ENCODE measurements at places on chromosomes 7 and 10.

GRCh38 chr7:141133646-141134045 lies 59.8 kb downstream of the TMEM178B start:
- peak; percentile 15 for DNase-seq

DNA sequence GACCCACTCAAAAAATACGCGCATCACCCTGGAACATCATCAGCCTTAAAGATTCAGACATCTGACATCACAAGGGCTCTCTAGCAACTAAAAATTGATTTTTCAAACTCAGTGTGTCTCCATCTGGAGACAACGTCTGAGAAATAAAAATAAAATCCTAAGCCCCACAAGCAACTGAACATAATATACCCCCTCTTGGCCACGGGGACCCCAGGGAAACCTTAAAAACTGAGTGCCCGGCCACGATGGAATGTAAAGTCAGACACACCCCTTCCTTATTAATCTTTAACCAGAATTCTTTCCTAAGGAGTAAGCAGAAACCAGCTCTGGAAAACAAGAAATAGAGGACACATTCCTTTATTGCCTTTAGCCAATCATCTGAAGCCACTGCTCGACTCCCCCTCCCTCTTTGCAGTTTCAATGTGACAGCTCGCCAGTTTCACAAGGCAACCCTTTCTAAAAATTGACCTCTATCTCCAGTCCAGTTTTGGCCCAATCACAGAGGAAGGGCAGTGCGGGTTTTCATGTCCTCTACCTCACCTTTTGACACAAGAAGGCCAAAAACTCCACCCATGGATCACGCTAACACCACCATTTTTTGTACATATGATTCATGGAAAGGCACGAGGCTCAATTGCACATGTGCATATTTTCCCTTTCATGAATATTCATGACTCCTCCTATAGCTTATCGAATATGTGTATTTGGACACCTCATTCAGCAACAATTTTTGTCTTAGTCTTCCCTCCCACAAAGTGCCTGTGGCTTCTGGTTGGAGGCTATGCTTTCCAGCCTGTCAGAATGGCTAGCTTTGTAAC lies 24.2 kb downstream of the IFIT3 start:
- peak; percentile 87 for DNase-seq

- no peak for DNase-seq
Observed at GRCh38 chr10:63866075-63866746, 345.0 kb downstream of the REEP3 start.

- DNase-seq, result peak; percentile 10
Observed at GRCh38 chr7:119270045-119270464, 1002.9 kb upstream of the KCND2 start.

- DNase-seq, result no peak
Observed at GRCh38 chr7:84092207-84092606, 102.4 kb downstream of the SEMA3A start.

DNA sequence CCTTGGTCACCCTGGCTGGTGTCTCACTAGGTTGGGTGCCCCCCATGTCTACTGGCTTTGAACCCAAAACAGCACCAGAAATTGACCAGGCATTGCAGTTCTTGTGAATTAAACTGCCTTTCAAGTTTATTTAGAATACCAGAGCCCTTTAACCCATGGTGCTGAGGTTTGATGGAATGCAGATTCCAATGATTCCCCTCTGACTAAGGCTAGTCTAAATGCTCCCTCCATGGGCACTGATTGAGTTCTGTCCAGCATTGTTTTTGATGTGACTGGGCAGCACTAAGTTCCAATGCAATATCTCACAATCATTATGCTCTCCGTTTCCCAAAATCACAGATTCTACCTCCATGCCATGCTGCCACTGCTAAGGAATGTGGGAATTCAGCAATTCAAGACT lies 1047.4 kb upstream of the LRRN3 start:
- no peak for DNase-seq

- DNase-seq, result no peak
Observed at GRCh38 chr7:99469381-99470065, 3.2 kb upstream of the ZNF789 start.

DNA sequence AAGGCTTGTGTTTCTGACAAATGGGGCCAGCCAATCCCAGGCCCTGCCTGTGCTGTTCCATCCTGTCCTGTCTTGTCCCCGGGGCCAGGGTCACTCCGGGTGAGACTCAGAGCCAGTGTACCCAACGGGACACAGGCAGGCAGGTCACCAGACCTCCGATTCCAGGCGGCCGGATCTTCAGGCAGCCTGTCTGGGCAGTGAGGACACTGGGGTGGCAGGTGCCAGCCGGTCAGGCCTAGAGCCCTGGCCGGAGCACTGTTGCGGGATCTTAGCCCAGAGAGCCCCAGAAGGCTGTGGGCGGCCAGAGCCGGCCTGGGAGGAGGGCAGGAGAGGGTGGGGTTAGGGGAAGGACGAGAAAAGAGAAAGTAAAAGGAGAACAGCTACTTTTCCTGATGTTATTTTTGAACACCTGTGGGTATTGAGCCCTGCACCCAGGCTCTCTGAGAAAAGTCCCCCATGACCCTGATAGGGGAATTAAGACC lies 134.3 kb upstream of the TNRC18 start:
- no peak for DNase-seq

DNA sequence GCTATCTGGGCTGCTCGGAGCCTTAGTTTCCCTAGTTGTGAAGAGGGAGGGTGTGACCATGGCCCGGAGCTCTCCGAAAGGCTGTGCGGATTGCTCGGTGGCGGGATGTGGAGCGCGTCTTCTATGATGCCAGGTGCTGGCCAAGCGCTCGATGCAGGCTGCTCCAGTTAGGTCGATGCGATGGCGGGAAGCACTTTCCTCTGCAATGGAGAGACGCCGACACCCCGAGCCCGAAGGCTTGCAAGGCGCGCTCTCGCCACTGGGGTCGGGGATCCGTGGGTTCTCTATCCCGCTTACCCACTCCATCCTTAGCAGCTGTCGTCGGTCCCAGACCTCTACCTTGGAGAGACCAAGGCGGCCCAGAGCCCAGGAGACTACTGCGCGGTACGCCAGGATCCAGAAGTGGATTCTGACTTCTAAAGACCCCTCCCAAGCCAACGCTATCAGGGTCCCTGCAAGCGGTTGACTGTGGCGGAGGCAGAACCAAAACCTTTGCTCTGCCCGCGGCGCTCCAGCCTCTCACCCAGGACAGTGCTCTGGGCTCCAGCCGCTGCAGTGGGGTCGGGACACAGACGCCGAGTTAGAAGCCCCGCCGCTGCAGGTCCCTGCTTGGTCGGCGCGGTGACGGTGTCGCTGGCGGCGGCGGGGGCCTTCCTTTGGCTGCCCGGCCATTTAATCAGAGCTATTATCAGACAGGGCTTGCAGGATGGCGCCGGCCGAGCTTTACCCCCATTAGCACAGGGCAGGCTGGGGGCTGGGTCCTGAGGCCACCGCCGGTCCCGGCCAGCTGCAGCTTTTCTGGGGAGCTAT lies 7.8 kb upstream of the TBX20 start:
- DNase-seq, result no peak

DNA sequence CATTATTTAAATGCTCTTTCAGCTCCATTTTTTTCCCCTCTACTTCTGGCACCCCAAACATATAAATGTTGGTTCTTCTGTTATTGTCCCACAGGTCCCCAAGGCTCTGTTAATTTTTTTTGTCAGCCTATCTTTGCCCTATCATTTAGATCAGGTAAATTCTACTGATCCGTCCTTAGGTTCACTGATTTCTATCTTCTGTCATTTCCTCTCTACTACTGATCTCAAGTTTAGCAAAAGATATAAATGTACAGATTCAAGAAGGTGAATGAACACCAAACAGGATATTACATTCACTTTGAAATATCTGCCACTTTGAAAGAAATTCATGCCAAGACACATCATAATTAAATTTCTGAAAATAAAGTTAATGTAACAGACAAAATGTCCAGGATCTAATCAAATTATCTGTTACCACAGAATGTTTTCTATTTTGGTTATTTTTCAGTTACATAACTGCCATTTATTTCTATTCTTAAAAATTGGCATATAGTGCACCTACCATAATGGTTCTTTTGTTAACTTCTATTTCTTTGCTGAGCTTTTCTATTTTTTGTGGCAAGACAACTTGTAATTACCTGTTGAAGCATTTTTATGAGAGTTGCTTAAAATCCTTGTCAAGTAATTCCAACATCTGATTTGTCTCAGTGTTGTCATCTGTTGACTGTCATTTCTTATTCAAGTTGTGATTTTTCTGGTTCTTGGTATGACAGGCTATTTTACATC lies 12.1 kb upstream of the CUBN start:
- DNase-seq, result no peak

DNA sequence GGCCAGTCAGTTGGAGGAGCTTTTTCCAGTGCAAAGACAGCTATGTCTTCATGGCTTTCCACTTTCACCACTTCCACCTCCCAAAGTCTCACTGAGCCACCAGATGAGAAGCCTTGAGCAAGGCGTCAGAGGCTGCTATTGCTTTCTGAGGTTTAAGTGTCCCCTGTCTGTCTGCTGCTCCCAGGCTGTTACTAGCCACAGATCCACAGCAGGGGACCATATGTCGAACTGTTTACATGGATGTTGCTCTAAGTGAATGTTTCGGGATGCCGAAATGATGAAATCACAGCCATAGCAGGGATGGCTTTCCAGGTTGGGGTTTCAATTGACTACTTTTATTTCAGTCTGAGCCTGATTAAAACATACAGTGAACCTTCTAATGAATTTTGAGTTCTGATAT lies 88.5 kb downstream of the AVL9 start:
- DNase-seq, result peak; percentile 63

DNA sequence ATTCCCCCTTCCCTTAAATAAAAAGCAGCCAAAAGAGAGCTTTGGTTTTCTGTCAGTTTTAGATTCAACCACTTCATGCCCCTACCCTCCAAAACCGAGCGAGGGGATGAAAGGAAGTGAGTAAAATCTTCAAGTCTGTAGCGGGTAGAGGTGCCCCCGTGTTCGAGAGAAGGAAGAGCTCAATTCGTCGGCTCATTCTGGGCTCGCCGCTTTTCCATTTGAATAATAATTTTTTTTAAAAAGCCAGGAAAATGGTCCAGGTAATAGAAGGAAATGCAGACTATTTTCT lies 436.2 kb upstream of the GALNT17 start:
- no peak for DNase-seq

- no peak for DNase-seq
Observed at GRCh38 chr7:105088456-105088855, 74.5 kb downstream of the KMT2E start.

DNA sequence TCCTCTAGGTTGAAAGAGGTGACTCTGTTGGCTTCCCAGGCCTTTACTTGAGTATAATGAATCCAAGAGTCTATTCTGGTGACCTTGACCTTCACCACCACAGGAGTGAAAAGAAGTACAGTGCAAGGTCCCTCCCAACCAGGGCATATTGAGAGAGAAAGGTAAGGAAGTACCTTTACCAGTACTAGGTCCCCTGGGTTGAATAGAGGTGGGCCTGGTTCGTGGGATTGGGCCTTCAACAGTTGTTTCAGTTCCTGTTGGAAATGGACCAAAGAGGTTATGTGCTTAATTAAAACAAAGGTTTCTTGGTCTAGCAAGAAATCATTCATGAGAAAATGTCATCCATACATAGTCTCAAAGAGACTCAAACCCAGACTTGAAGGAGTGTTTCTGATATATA lies 6.4 kb upstream of the SFTPA1 start:
- DNase-seq, result no peak

DNA sequence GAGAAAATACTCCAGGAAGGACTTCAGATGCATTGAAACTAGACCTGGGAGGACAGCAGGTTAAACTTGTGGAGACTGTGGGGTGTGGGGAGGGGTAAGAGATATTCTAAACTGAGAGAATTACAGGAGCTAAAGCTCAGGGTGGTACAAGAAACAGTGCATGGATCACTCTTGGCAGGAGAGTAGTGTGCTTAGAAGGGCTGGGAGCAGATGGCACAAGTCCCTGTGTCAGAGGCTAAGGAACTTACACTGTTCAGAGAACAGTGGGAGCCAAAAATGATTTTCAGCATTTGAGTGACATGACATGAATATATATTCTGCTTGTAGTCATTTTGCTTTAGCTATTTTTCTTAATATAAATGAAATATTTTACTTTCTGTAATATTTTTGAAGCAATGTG lies 36.0 kb upstream of the LAMB1 start:
- no peak for DNase-seq

GRCh38 chr7:14332155-14332554 lies 342.7 kb upstream of the ETV1 start:
- peak; percentile 8 for DNase-seq

DNA sequence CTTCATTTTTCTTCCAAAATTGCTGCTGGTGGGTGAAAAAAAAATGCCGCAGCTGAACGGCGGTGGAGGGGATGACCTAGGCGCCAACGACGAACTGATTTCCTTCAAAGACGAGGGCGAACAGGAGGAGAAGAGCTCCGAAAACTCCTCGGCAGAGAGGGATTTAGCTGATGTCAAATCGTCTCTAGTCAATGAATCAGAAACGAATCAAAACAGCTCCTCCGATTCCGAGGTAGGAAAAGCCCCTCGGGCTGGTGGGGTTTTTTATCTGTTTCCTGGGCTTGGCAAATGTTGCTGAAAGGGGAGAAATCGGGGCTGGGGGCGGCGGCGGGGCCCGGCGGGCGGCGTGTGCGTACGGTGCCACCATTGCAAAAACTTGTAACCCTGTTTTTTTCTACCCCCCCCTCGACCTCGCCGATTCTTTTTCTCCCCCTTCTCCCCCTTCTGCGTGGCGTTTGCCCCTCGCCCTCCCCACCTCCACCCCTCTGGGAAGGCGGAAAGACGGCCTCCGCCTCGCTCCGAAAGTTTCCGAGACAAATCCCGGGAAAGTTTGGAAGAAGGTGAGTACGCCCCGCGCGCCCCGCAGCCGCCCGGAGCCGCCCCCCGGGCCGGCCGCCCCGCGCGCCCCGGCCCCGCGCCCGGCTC lies 789 bp downstream of the TCF7L2 start:
- DNase-seq, result no peak

- DNase-seq, result no peak
Observed at GRCh38 chr7:12222889-12223579, 11.9 kb downstream of the TMEM106B start.

- DNase-seq, result no peak
Observed at GRCh38 chr7:7114575-7115291, 67.6 kb upstream of the C1GALT1 start.

DNA sequence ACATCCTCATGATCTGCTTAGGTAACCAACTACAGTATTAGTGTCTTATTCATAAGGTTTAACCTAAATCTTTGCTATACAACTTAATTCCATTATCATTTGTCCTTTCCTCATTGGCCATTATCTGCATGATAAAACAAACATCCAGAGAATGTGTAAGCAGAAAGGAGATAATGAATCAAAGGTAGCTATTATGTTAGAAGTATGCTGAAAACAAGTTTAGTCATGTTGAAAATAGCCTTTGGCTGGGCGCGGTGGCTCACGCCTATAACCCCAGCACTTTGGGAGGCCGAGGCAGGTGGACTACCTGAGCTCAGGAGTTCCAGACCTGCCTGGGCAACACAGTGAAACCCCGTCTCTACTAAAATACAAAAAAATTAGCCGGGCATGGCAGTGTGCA lies 78.2 kb downstream of the NT5C2 start:
- no peak for DNase-seq

- DNase-seq, result no peak
Observed at GRCh38 chr10:48187713-48188485, 86.6 kb downstream of the FRMPD2 start.

DNA sequence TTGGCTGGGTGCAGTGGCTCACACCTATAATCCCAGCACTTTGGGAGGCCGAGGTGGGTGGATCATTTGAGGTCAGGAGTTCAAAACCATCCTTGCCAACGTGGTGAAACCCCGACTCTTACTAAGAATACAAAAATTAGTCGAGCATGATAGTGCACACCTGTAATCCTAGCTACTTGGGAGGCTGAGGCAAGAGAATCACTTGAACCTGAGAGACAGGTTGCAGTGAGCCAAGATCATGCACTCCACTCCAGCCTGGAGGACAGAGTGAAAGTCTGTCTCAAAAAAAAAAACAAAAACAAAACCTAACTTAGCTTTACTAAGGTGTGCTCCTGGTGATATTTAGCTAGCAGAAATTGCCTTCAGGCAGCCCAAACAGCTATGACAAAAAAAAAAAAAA lies 24.3 kb upstream of the VDAC2 start:
- DNase-seq, result no peak

All from AG09319 (cell line).